T-cell (primary cell): ENCODE measurements at places on chromosomes 7 and 10.

- no peak overlapping the region for H3K27ac ChIP-seq
- no peaks in the 10 kb centered on the region for H3K27me3 ChIP-seq
- H3K36me3 ChIP-seq: no peaks in the 10 kb centered on the region
- DNase-seq: no peak
- H3K4me1 ChIP-seq: no peaks in the 10 kb centered on the region
Measured at GRCh38 chr7:56291-56913, 136.0 kb upstream of the FAM20C start.

- no peaks in the 10 kb centered on the region for H3K27me3 ChIP-seq
- peak overlapping the region; percentile 94 for H3K27ac ChIP-seq
- H3K4me3 ChIP-seq: peak overlapping the region; percentile 92
- H3K36me3 ChIP-seq: no peaks in the 10 kb centered on the region
- no peak for DNase-seq
Measured at GRCh38 chr7:35694161-35694783, 663 bp downstream of the HERPUD2 start.

DNA sequence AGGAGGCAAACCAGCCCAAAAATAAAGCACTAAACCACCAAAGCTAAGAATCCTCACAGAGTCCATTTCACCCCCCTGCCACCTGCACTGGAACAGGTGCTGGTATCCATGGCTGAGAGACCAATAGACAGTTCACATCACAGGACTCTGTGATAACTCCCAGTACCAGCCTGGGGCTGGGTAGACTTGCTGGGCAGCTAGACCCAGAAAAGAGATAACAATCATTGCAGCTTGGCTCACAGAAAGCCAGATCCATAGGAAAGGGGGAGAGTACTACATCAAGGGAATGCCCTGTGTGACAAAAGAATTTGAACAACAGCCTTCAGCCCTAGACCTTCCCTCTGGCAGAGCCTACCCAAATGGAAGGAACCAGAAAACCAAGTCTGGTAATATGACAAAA lies 13.6 kb upstream of the SLC25A28 start:
- H3K4me1 ChIP-seq: no peaks in the 10 kb centered on the region
- no peak for DNase-seq
- H3K27me3 ChIP-seq: peaks cover 10% of the 10 kb centered on the region
- H3K4me3 ChIP-seq: no peak overlapping the region

- H3K36me3 ChIP-seq: no peaks in the 10 kb centered on the region
- H3K27ac ChIP-seq: no peak overlapping the region
- H3K4me1 ChIP-seq: no peaks in the 10 kb centered on the region
- no peak for DNase-seq
- H3K27me3 ChIP-seq: no peaks in the 10 kb centered on the region
Measured at GRCh38 chr7:112137141-112138101, 68.8 kb downstream of the DOCK4 start.

DNA sequence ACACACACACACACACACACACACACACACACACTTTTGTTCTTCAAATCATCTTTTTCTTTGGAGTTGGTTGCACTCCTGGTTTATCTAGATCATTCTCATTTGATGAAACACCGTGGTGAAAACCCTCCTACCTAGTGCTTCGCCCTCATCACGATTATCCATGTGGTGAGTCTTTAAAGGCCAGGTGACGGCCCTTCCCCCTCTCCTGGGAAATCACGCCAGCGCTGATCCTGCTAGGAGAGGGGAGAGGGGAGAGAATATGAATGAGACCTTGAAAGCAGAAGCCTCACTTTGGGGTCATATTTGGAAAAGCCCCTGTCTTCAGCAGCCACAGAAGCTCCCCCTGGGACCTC lies 103.9 kb upstream of the LRRC4 start:
- H3K4me3 ChIP-seq: peak overlapping the region; percentile 62
- H3K36me3 ChIP-seq: no peaks in the 10 kb centered on the region
- H3K27ac ChIP-seq: no peak overlapping the region
- no peak for DNase-seq
- peaks cover 43% of the 10 kb centered on the region for H3K27me3 ChIP-seq
- peaks cover 4% of the 10 kb centered on the region for H3K4me1 ChIP-seq

- DNase-seq: no peak
- no peak overlapping the region for H3K4me3 ChIP-seq
- no peaks in the 10 kb centered on the region for H3K36me3 ChIP-seq
- H3K27me3 ChIP-seq: no peaks in the 10 kb centered on the region
- H3K4me1 ChIP-seq: no peaks in the 10 kb centered on the region
- no peak overlapping the region for H3K27ac ChIP-seq
Measured at GRCh38 chr7:71005109-71005508, 126.8 kb upstream of the GALNT17 start.
